ENCODE measurements at places on chromosomes 12 and 14.

GRCh38 chr12:5941907-5942306 lies 3.2 kb downstream of the ANO2 start:
- DNase-seq = no peak

- peak; percentile 76 for DNase-seq
These were observed 68.5 kb downstream of the PPFIBP1 start for GRCh38 chr12:27592548-27592947.

DNA sequence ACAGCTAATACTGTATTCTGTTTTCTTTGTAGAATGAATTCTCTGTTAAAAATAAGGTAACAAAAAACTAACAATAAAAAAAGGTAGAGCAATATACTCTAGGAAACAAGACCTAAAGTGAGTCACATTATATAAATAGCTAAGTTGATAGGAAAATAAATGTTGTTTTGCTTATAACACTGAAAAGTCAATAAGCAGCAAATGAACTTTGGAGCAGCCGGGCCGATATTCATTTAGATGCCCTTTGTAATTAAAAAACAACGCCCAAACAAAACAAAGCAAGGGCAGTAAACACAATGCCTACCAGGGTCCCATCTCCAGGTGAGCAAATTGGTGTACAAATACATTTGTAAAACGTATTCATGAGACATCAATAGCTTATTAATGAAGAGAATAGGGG lies 227.6 kb upstream of the FOXN3 start:
- no peak for DNase-seq

DNA sequence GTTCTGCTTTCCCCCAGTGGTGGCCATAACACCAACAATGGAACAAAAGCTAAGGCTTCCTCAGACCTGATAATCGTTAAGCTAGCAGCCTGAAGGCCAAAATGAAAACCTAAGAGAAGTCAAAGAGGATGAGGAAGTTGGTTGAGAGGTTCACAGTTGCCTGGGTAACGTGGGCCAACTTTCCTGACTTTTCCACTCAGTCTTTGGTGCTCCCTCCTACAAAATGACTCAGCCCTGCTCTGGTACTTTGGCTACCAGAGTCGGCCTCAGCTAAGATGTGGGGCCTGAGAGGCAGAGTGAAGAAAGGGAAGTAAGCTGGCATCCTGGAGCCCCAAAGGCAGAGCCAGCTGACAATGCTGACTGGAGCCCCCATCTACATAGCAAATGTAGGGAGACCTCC lies 14.9 kb upstream of the FKBP11 start:
- peak; percentile 26 for DNase-seq

DNA sequence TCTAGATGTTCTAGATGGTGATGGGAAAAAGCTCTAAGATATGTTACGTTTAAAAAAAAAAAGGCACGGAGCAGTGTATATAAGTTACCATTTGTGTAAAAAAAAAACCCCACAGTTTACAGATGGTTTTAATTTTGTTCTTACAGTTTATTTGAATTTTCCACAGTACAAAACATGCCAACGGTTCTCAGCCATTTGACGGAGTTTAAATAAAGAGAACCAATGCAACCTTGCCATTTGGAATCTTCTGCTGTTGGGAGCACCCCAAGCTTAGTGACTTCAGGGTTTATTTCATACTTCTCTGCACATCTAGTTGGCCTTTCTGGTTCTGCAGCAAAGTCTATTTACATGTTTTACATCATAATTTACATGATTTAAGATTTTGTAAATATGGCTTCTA lies 7.7 kb upstream of the HPD start:
- DNase-seq = peak; percentile 35

DNA sequence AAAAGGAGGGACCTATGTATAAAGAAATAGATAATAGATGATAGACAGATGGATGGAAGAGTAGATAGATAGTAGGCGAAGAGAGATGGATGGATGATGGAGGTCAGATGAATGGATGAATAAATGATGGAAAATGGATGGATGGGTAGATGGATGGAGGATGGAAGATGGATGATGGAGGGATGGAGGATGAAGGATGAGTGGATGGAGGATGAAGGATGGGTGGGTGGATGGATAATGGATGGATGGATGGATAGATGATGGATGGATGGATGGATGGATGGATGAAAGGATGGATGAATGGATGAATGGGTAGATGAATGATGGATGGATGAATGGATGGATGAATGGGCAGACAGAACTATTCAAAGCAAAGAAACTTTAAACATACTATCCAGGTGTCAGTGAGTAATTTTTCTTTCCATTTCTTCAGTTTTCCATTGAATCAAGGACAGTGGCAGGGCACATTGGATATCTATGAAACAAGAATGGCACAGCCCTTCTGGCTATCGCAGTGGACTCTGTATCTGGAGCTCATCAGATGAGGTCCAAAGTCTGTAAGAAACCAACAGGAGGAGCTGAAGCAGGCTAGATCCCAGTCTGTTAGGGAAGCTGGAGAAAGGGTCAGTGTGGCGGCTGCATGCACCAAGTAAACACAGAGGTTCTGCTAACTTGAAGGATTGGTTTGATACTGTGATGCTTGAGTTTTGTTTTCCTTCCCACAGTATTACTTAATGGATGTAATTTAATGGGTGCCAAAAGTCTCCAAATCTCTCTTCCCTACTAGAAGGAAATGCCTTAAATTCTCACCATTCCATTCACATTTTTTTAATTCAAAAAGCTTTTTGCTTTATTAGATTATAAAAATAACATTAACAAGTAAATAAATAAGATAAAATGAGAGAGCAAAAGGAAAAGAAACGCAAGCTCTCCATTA lies 18.1 kb upstream of the MED13L start:
- peak; percentile 22 for DNase-seq

DNA sequence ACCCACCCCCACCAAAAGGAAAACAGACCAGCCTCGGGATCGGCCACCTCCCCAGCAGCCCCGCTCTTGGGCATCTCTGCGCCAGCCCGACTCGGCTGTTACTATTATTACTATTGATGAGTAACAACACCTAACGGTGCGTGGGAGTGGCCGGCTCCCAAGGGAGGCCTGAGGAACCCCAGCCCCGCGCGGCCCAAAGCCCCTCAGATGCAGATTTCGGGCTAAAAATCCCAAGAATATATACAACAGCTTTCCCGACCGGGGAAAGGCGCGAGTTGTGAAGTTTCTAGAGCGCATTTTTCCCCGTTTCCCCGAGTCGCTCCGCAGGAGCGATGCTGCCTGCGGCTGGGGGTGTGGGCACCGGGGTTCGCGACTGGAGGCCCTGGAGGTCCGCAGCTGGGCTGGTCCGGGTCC lies 565 bp downstream of the NT5DC3 start:
- peak; percentile 25 for DNase-seq

DNA sequence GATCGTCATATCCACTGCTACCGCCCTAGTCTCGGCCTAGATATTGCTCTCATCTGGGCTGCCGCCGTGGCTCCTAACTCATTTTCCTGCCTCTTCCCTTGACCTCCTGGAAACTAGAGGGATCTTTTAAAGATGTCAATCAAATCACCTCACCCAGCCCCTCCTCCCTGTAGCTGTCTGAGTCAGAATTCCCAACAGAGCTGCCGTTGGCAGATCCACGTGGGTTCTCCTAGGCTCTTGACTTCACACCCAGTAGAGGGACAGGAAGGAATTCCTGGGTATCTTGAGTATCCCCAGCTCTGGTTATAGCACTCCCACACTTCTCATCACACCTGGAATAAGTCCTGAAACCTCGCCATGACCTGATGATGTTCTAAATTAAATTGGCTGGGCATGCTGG lies 11.9 kb downstream of the TGFB3 start:
- no peak for DNase-seq

GRCh38 chr12:96420277-96420835 lies 20.1 kb upstream of the CDK17 start:
- no peak for DNase-seq

DNA sequence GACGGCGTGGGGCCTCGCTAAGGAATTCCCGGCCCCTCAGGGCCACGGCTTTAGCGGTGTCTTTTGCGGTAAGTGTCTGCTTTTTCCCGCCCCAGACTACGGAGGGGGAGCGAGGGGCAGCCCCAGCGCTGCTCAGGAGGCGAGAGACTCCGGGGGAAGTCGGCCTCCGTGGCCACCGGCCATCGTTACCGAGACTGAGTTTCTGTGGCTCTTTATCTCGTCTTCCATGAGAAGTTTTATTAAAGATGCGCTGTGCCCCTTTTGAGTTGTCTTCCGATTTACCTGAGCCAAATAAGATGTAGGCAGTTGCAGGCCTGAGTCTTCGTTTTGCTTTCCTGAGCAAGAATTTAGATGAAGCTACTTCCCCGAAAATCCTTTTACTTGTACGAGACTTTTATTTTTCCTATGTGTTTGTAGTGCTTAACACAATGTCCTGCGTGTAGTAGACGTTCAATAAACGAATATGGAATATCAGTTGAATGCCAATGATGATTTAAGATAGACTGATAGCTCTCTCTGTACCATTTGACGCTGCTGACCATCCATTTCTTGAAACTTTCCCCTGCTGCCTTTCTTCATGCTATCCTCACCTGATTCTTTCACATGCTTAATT lies 462 bp downstream of the SRP54 start:
- DNase-seq = no peak

DNA sequence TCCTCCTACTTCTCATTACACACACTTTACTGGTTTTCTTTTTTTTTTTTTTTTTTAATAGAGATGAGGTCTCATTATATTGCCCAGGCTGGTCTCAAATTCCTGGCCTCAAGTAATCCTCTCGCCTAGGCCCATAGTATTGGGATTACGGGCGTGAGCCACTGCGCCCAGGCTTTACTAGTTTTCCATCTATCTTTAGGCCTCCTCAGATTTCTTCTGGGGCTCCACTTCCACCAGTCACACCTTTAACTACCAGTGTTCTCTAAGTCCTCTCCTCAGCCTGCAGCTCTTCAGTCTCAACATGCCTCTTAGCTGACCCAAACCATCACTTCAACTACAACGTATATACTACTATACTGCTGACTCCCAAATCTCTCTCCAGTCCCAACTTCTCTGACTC lies 10.4 kb downstream of the R3HDM2 start:
- DNase-seq = no peak

DNA sequence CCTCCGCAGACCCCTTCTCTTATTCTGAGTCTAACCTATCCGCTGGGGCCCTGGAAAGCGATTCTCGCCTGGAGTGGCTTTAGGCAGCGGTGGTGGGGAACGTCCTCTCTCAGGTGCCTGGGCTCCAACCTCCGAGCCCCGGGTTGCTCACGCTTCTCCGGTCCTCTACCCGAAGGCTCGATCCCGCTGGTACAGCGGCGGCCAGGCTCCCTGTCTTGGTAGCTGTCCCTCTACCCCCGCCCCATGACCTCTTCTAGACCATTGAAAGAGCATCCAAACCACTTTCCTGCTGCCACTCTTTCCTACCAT lies 505 bp upstream of the HEBP1 start:
- no peak for DNase-seq
